Bladder microvascular endothelial cell (primary cell): ENCODE measurements at places on chromosomes 2 and 18. TPM values are rescaled to one million over a fixed set of nuclear protein-coding genes. Genes with fewer than 3 reads are reported as not detected.

The RAPH1 gene
- 26.7 and 52.6 TPM in 2 replicates for total RNA-seq

The CABYR gene
- 1.3 and 3.7 TPM in 2 replicates for total RNA-seq

The FIGN gene
- under 0.01 and 0.31 TPM in 2 replicates for total RNA-seq

The CRYBA2 gene
- total RNA-seq = not detected in 2 replicates

The TDRD15 gene
- not detected in 2 replicates for total RNA-seq

The CKAP2L gene
- 3.8 and 4.5 TPM in 2 replicates for total RNA-seq

The SCN9A gene
- 1.3 and 1.6 TPM in 2 replicates for total RNA-seq

The RFTN2 gene
- 7.8 and 14.2 TPM in 2 replicates for total RNA-seq

The UGT1A3 gene
- not detected in 2 replicates for total RNA-seq

The C2orf15 gene
- under 0.01 TPM in 1 of 2 replicates, not detected in the other for total RNA-seq

The GALR1 gene
- total RNA-seq = not detected in 2 replicates

The NT5DC4 gene
- total RNA-seq = not detected in 2 replicates

The NRP2 gene
- total RNA-seq = 109 and 270 TPM in 2 replicates

The CHST9 gene
- not detected in 2 replicates for total RNA-seq

The EGR4 gene
- total RNA-seq = not detected in 2 replicates

The SERPINB3 gene
- total RNA-seq = not detected in 2 replicates

The DSC1 gene
- not detected in 2 replicates for total RNA-seq

The CIDEA gene
- 0.19 and 1.5 TPM in 2 replicates for total RNA-seq

The BMPR2 gene
- total RNA-seq = 26.4 and 104 TPM in 2 replicates

The SUPT7L gene
- 9.9 and 20.3 TPM in 2 replicates for total RNA-seq

The SAG gene
- total RNA-seq = not detected in 2 replicates

The WIPF1 gene
- 7.3 and 18.4 TPM in 2 replicates for total RNA-seq

The PCARE gene
- total RNA-seq = not detected in 2 replicates

The NGEF gene
- total RNA-seq = 0.16 and 0.19 TPM in 2 replicates

The KCNIP3 gene
- under 0.01 and 0.06 TPM in 2 replicates for total RNA-seq

The RTP5 gene
- total RNA-seq = not detected in 2 replicates

The CELF4 gene
- not detected in 2 replicates for total RNA-seq

The WDR7 gene
- total RNA-seq = 15.2 and 64.3 TPM in 2 replicates

The ABHD1 gene
- 0.06 TPM in 1 of 2 replicates, not detected in the other for total RNA-seq

The NEUROD1 gene
- not detected in 2 replicates for total RNA-seq

The SYT4 gene
- total RNA-seq = not detected in 2 replicates

The DSG1 gene
- total RNA-seq = not detected in 2 replicates

The KDM3A gene
- total RNA-seq = 24.6 and 52.0 TPM in 2 replicates
